Muscle of arm (tissue), 14 donors: ENCODE measurements at places on chromosomes 7 and 10. TPM values are rescaled to one million over a fixed set of nuclear protein-coding genes. Genes with fewer than 3 reads are reported as not detected.

Gene C1QL3
- polyA plus RNA-seq = 0.64 TPM

Gene CLDN15
- polyA plus RNA-seq = 16.9 TPM

Gene MCM10
- polyA plus RNA-seq = 11.1 TPM

Gene CEP55
- polyA plus RNA-seq = 13.1 TPM

GRCh38 chr7:128259131-128260061 is 18.3 kb downstream of the LEP start:
- no peak for DNase-seq

DNA sequence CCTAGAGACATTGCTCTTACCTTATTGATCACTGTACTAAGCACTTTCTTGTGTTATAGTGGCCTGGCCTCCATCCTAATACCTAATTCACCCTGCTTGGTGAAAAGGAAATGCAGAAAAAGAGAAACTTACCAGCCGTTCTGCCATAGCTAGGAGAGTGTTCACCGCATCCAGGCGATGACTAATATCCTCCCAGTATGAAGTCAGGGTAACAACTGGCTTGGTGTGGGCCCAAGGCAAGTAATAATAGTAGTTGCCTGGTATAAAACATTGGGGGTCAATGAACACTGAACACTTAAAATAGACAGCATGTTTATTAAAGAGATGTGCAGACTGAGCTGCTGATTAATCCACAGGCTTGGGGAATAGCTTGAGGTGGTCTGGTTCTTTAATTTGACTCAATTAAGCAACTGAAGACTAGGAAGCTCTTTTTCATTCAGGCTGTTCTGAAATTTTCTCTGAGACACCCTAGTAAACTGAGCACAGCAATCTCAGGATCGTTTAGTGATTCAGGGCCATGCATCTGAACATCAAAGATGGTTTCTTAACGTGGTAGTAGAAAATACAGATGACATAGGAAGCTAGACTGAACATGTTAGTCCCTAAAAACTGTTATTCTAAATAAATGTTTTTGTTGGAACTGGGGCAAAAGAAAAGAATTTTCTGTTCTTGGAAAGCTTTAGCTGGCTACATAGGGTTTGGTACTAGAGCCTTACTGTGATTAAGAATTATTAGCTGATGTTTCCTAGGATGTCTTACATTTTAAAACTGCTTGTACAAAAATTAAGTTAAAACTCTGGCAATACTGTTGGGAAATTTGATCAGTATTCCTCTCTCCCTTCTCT is 102.2 kb downstream of the MYOF start:
- no peak for DNase-seq

GRCh38 chr7:107593025-107593410 is 13.0 kb downstream of the BCAP29 start:
- no peak for DNase-seq

- DNase-seq = no peak
These were observed 90.4 kb upstream of the FAM171A1 start for GRCh38 chr10:15461353-15462108.

GRCh38 chr7:105621617-105622016 is 40.3 kb upstream of the EFCAB10 start:
- peak; percentile 87 for DNase-seq

GRCh38 chr7:30308389-30308788 is 24.0 kb downstream of the ZNRF2 start:
- no peak for DNase-seq

- DNase-seq = no peak
These were observed 120.4 kb downstream of the MICU1 start for GRCh38 chr10:72505435-72505834.
